ENCODE measurements at places on chromosomes 5 and 9. TPM values are rescaled to one million over a fixed set of nuclear protein-coding genes. Genes with fewer than 3 reads are reported as not detected.

Gene ZNF454
- not detected for total RNA-seq

Gene PCDHGA12
- total RNA-seq, result 7.8 TPM

Gene GABRA6
- total RNA-seq, result not detected

Gene PRDM9
- not detected for total RNA-seq

Gene ADGRD2
- not detected for total RNA-seq

Gene RAB3C
- total RNA-seq, result not detected

DNA sequence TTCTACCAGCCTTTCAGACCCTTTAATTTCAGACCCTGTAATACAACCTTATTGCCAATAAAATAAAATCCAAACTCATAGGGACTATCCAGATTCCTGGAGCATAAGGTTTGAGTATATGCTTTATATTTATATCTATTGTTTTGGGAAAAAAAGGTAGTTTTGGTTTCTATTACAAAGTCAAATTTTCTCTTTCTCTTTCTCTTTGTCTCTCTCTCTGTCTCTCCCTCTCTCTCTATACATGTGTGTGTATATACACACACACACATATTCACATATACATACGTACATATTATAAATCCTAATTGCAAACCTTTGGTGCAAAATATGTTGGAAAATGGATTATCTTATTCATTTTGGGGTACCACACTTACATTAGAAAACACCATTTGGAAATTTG lies 39.0 kb downstream of the TMEM232 start:
- DNase-seq, result no peak

DNA sequence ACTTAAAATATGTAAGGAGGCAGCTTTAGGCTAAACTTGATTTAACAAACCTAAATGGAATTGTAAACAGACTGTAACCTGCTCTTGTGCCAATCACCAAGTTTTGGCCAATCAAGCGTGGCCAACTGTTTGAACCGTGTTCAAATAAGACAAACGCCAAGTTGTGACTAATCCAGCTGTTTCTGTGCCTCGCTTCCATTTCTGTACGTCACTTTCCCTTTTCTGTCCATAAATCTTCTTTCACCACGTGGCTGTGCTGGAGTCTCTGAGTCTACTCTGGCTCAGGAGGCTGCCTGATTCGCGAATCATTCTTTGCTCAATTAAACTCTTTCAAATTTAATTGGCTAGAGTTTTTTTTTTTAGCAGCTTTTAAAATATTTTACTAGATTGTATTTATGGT lies 71.3 kb downstream of the LIX1 start:
- no peak for DNase-seq

- no peak for DNase-seq
Measured at GRCh38 chr9:93008457-93008856, 50.0 kb upstream of the SUSD3 start.

DNA sequence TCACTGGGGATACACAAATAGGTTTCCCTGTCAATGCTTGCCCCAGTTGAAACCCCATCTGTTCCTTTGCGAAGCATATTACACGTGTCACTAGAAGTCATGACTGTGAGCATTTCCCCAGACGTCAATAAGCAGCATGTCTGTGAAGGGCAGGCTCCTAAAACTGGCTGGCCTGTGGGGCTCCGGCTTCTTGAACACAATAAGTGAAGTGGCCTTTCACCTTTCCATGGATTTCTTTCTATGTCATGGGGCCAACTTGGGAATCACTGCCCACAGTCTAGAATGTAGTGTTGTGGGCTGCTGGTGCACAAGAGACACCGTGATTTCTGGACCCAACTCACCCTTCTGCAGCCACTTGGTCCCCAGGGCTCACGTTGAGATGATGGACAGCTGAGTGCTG lies 60.4 kb upstream of the CTSL start:
- DNase-seq, result no peak

- no peak for DNase-seq
Measured at GRCh38 chr9:28868228-28868990, 1295.1 kb upstream of the C9orf72 start.

DNA sequence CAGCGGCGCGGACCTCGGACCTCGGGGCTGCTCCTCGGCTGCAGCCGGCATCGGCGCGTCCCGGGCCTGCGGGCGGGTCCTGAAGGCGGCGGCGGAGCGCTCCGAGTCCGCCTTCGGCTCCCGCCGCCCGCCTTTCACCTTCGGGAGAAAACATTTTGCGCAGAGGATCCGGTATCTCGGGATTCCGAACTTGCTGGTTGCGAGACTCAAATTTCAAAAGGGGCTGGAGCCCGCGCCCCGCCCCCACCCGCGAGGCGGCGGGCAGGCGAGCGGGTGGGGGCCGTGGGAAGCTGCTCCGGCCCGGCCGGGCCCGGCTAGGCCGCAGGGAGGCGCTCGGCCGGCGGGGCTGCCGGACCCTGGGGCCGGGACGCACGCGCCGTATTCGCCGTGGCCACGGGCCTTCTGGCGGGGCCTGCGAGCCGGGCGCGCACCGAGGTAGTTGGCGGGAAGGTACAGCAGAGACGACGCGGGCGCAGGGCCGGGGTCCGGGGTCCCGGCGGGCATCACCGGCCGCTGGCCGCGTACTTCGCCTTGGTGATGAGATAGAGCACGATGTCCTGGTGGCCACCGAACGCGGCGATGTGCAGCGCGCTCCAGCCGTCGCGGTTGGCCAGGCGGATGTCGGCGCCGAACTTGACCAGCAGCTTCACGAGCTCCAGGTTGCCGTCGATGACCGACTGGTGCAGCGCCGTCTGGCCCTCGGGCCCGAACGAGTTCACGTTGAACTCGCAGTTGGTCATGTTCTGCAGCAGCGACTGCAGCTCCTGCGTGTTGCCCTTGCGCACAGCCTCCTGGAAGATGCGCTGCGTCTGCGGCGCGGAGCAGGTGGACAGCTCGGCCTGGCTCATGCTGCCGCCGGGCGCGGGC lies 757 bp downstream of the NRARP start:
- no peak for DNase-seq

DNA sequence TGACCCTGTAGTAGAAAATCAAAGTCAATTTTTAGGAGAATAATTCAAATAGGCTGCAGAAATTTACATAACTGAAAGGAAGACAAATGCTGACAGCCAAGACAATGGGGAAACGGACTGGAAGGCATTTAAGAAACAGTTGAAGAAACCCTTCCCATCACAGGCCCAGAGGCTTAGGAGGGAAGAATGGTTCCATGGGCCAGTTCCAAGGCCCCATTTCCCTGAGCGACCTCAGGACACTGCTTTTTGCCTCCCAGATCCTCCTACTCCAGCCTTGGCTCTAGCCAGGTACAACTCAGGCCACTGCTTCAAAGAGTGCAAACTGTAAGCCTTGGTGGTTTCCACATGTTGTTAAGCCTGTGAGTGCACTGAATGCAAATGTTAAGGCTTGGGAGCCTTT lies 184.1 kb upstream of the SGCD start:
- DNase-seq, result no peak

DNA sequence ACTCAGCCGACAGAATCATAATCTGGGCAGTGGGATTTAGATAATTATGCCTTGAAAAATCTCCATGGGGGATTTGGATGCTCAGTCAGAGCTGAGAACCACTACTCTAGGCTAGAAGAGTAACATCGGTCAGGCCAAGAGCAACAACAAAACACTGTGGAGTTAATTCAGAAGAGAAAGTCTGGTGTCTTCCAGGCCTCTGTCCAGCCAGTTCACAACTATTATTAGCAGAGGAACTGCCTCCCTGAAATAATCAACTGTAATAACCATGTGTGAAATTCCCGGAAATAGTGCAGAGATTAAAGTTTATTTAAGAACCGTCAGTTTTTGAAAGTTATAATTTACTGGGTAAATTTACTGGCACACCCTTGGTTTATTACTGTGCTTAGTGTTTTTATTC lies 8.2 kb upstream of the MARCHF3 start:
- DNase-seq, result no peak

- no peak for DNase-seq
Measured at GRCh38 chr5:1268666-1269065, 26.2 kb downstream of the TERT start.

- no peak for DNase-seq
Measured at GRCh38 chr5:68834491-68834981, 259.3 kb upstream of the SLC30A5 start.

- DNase-seq, result no peak
Measured at GRCh38 chr9:124975131-124975530, 34.2 kb upstream of the GOLGA1 start.

DNA sequence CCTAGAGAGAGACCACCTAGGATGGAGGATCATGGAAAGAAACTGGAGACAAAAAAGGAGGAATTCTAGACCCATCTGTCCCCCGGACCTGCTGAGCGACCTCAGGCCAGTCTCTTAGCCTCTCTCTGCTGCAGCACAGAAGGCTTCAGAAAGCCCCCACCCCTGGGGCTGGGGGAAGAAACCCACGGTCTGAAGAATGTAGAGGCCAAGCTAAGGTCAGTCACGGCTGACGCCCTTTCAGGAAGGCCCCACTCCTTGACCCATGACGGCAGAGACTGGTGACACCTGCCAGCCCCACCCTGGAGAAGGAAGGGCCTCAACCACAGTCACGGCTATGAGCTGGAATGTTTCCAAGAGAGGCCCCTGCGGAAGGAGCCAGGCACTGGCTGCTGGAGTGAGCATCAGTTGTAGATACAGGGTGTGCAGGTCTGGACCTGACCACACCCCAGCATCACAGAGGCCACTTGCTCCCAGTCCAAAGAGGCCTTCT lies 120.5 kb upstream of the BOD1 start:
- DNase-seq, result peak; percentile 81

DNA sequence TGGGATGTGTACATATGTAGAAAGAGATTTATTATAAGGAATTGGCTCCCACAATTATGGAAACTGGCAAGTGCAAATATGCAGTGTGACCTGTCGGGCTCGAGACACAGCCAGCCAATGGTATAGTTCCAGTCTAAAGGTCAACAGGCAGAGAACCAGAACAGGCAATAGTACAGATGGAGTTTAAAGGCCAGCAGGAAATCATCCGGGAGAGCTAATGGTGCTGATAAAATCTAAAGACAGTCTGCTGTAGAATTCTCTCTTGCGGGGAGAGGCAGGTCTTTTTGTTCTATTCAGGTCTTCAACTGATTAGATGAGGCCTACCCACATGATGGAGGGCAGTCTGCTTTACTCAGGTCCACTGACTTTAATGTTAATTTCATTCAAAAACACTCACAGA lies 21.8 kb downstream of the ANKRD31 start:
- no peak for DNase-seq

- DNase-seq, result no peak
Measured at GRCh38 chr5:170105642-170106611, at the start of gene FOXI1. FOXI1 (plus strand) TSS chr5:170105897; CDS start chr5:170105958, 61 bp downstream.

- no peak for DNase-seq
Measured at GRCh38 chr5:38927470-38927869, 81.7 kb downstream of the OSMR start.

- no peak for DNase-seq
Measured at GRCh38 chr9:135565141-135565628, 3.6 kb downstream of the PAEP start.

GRCh38 chr5:160088805-160089204 lies 30.4 kb downstream of the PWWP2A start:
- DNase-seq, result no peak

- DNase-seq, result no peak
Measured at GRCh38 chr5:112310746-112311145, 108.3 kb downstream of the EPB41L4A start.

GRCh38 chr5:60366489-60366888 lies 333.5 kb downstream of the DEPDC1B start:
- DNase-seq, result no peak

DNA sequence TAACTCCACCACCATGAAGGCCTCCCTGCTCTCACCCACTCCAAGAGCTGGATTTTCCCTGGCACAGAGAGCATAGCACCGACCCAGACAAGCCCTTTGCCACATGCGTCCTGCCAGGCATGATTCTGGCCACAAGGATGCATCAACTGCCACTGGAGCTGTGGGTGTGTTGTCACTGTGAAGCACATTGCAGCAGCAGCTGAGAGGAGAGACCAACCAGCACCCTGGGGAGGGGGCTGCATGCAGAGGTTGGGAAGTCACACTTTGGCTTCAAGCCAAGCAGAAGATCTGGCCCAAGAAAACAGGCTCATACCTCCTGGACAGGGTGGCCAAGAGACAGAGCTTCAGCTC lies 22.6 kb upstream of the PTGES start:
- DNase-seq, result no peak

Data from Karpas-422 (cell line).